ENCODE measurements at places on chromosomes 5 and 9.

DNA sequence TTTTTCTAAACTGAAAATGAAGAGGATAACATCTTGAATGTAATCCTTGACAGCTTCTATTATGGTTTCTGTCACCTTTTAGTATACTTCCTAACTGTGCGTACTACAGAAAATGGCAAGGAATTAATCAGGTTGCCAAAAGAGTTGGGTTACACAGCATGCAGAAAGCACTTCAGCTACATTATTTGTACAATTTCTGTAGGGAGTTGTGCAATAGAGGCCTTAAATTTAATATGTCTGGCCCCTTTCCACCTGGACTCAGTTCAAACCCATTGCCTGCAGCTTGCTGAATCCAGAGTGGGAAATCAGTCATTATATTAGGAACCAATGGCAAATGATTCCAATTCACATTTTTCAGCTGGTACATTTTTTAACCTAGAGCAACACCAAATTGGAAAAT, 549.7 kb downstream of the CSNK1G3 start:
- no peak for DNase-seq

DNA sequence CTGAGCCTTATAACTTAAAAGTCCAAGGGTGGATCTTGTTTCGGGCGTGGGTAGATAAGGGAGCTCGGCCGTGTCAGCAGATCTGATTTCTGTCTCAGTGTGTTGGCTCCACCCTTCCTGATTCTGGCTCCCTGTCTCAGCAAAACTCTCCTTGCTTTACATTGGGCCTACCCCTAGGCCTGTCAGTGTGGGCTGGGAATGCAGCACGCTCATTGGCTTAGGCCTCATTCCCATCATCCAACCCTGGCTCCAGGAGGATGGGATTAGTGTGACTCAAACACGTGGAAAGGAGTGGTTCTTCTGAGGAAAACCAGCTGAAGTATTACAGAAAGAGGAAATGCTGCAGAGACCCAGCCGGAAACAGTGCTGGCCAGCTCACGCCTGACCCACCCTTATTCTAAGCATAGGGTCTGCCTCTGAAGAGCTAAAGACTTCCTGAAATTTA, 59.9 kb downstream of the ZFAND5 start:
- DNase-seq: no peak

DNA sequence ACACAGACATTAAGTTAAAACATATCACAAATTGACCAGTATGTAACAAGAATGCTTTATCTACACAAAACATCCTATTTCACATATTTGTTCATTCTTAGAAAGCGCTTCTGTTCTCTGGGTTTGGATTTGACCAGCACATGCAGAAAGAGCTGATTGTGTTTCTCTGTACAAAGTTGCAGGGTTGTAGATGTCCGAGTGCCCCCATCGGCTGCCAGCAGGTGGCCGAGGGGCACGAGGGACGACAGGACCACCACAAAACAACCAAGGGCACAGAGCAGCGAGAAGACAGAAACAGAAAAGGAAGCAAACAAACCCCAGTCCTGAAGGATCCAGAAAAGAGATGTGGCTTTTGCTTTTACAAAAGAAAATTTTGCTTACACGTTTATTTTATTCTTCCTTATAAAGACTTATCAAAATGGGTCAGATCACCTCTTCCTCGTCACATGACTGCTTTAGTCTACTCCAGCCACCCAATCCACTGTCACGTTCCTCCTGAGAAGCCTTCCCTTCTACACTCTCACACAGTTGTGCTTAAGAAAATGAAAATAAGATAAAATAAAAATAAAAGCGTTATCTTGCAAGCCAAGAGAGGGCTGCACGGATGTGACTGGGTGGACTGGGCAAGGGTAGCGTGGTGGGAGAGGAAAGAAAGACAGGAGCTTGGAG, 9.5 kb downstream of the OTP start:
- no peak for DNase-seq

DNA sequence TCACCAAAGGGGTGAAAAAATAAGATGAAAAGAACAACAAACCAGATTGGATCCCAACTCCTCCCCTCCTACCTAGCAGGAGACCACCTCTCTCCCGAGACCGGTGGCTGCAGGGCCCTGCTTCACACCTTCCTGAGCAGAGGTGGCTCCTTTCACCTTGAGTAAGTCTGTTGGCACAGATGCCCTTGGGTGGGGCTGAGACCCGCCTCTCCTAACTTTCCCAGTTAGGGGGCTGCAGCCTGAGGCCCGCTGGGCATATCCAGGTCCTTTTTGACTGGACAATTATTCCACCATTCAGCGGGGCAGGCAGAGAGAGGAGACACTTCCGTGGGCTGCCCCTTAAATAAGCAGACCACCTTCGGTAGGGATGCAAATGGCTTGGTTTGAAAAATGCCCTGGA, 1.3 kb downstream of the SLC25A48 start:
- DNase-seq: no peak

DNA sequence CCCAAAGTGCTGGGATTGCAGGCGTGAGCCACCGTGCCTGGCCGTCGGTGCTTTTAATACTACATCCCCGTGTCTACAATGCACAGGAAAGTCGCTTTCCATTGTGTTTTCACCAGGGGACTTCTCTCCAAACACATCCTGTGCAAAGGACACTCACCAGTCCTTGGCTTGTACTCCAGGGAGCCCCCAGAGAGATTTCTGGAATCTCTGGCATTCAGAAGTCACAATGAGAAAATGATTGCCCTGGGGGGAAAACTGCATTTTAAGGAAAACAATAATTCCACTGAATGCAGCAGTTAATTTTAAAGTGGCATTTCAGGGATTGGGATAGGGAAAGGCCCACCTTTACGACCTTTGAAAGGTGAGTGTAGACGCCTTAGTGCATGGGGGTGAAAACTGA, 112.0 kb downstream of the ADAMTS16 start:
- DNase-seq: no peak

- no peak for DNase-seq
Measured at GRCh38 chr5:172437445-172438318, 16.6 kb downstream of the SH3PXD2B start.

GRCh38 chr9:20618361-20618802, 3.9 kb downstream of the MLLT3 start:
- DNase-seq: no peak

DNA sequence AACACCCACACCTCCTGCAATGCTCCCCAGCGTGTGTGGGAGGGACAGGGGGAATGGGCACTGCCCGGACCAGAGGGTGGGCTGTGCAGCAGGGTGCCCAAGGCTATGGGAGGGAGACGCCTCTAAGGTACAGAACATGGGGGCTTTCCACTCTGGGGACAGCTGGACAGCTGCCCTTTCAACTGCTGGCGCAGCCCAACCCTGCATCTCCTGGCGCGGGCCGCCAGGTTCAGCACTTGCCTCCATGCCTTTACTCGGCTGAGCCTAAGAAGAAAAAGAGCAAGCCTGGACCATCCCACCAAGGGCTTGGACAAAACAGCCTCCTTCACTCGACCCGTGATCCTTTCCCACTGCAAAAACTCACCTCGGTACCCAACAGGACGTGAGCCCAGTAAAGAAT, 15.0 kb downstream of the AK8 start:
- DNase-seq: no peak

DNA sequence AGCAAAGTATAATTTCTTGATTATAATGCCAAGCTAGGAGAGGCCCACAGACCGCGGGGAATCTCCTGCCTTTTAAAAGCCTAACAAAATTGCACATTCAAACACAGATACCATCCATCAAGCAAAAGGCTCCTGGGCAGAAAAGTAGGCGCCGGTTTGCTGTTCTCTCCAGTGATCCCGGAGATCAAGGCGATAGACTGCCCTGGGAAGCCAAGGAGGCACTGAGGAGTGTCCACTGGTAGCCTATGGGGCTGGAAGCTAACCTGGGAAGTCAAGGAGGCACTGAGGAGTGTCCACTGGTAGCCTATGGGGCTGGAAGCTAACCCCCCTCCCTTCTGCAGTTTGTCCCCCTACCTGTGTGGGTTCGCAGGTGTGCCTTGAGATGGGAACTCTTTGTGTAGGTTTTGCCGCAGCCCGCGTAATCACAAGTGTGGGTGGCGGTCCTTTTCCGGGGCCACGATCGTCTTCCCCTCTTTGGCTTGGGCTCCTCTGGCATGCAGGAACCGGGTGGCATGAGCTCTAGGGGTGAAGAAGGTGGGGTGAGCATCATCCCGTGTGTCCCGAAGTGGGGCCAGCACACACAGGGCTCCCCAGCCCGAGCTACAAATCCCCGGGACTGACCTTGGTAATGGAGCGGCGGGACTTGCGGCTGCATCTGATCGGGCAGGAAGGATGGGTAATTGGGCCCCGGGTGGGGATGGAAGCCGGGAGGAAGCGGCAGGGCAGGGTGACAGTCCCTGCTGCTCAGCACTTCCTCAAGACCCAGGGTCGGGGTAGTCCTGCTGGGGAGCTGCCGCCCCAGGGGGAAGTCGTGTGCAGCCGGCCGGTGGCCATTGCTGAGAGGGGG, 2.7 kb downstream of the KLF4 start:
- no peak for DNase-seq

GRCh38 chr9:33230756-33231622, 9.0 kb upstream of the SPINK4 start:
- DNase-seq: no peak

DNA sequence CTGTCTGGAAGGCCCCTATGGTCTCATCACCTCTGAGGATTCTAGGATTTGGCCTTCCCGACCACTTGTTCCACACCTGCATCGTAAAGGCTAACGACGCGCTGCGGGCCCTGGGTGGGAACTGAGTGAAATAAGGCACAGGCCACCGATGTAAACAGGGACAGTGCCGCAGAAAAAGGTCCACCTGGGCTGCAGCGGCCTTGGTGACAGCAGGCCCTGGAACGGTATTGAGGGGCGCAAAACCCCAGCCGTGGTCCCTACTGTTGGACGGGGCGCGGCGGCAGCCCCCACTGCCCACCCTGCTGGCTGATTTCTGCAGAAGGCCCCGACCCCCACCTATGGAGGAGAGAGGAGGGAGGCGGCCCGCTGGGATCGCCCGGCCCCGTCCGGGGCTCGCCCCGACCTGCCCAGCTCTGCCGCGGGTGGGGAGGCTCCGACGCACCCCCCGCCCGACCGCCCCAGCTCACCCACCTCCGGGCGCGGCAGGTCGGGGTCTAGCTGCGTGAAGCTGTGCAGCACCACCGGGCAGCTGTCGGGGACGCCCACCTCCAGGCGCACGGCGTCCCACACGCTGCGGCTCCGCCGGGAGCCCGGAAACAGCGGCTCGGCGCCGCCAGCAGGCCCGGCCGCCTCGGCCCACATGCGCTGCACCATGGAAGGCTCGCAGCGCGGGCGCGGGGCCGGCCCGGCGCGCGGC, 391 bp downstream of the RALGDS start:
- no peak for DNase-seq

DNA sequence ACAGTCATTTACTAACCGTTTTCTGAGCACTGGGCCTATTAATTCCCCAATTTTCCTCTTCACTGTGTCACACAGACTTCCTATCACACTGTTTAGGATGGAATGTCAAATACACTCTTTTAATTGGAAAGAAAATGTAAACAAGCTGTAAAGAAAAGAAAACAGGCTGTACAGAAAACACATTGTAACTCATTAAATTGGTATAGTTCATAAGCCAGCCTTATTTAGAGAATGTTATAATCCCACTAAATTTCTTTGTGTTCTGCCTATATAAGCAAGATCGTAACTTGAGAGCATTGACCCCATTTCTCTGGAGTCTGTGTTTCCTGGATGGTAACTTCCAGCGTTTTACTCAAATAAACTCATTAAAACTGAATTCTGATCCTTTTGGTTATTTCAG, 46.5 kb downstream of the TARS1 start:
- no peak for DNase-seq

DNA sequence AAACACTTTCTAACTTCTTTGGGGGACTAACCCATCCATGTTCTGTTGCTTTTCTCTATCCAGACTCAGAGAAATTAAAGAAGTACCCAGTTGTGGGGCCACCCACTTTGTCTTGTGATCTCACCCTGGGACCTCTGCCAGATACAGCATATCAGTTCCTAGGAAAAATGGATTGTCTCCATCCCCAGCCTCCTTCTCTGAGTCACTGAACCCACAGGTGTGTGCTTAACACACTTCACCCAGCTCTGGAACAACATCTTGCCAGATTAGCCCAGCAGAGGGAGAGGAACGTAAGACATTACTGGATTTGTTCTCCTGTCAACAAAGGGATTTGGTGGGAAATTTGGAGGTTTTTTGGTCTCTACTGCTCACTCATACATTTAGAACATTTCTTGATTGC, 19.2 kb downstream of the FAM240B start:
- DNase-seq: no peak

- no peak for DNase-seq
Measured at GRCh38 chr9:16275795-16276624, 594.5 kb downstream of the BNC2 start.

DNA sequence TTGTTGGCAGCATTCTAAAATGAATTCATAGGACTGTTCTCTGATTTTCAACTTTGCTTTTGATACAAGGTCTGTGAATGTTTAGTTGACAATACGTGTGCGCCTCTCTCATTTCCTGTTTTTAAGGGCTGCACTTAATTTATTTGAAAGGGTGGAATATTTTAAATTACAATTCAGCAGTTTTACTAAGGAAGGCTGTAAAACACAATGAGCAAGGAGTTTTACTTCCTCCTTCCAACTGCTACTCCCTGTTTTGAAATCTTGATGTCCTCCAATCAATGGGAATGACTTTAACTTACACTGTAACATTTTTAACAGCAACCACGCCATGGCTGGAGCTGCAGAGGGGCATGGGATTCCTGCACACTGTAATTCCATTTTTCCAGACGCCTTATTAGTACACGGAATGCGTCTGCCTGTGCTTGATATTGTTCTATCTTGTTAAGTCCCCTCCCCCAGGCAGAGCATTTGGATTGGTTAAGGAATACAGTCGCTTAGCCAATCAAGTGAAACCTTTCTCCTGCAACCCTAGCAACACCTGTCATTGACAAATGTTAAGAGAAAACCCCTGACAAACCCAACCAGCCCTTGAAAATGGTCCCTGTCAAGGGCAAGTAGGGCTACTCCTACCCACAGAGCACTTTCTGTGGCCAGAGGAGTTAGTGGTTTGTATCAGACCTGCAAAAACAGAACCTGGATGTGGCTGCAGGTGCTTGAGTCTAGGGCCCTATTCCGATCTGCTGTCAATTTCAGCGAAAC, 12.5 kb upstream of the ZSWIM6 start:
- no peak for DNase-seq

GRCh38 chr5:72353046-72353445, 32.9 kb downstream of the PTCD2 start:
- DNase-seq: no peak

- DNase-seq: no peak
Measured at GRCh38 chr5:40877371-40877988, 31.8 kb upstream of the C7 start.
